ENCODE measurements at places on chromosomes 5 and 9. TPM values are rescaled to one million over a fixed set of nuclear protein-coding genes. Genes with fewer than 3 reads are reported as not detected.

HAPLN1 gene
- not detected for total RNA-seq

CYFIP2 gene
- 16.4 TPM for total RNA-seq

MYORG gene
- 0.83 TPM for total RNA-seq

FOXB2 gene
- not detected for total RNA-seq

CNTNAP3 gene
- under 0.01 TPM for total RNA-seq

Data from fibroblast of lung (primary cell).